Activated CD4-positive, CD25-positive, alpha-beta regulatory T cell treated with anti-CD3 and anti-CD28 coated beads, Interleukin-2, amount 50 U/mL, for 72 hours (primary cell): ENCODE measurements at places on chromosomes 11 and 22.

GRCh38 chr11:121607341-121607740 lies 154.6 kb upstream of the SORL1-AS1 start:
- no peak for DNase-seq

GRCh38 chr11:87219266-87219665 lies 181.5 kb downstream of the TMEM135 start:
- no peak for DNase-seq

- DNase-seq = no peak
Observed at GRCh38 chr11:70463478-70464255, 65.3 kb downstream of the CTTN start.

GRCh38 chr11:27387362-27387761 lies 24.3 kb upstream of the CCDC34 start:
- no peak for DNase-seq

DNA sequence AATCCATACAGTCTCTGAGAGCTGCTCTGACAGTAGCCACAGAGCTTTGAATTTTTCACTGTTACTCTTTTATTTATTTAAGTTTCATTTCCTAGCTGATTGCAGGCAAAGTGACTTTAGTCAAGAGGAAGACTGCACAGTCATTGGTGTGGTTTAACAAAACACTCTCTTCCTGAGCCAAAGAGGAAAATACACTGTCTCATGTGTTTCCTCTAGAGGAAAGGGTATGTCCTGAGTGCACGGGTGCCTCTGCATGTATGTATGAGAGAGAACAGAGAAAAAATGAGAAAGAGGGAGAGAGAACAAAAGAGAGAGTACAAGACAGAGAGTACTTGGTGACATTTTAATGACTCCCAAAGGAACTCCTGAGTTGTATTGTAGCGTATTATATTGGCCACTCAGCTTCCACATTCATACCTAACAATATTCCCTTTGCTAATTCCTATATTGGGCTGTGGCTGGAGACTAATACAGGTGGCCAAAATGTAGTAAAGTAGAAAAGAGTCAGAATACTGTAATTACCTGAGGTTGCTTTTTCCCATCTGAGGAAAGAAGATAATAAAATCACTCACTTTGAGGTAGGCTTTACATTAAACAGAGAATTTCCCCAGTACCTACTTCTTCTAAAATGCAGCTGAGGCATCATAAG lies at the start of gene OR4D9:
Gene OR4D9 (plus strand): TSS at position 599 of the 649 bp plus-strand sequence. CDS start 3,374 bp downstream, outside the sequence.
- DNase-seq = no peak

DNA sequence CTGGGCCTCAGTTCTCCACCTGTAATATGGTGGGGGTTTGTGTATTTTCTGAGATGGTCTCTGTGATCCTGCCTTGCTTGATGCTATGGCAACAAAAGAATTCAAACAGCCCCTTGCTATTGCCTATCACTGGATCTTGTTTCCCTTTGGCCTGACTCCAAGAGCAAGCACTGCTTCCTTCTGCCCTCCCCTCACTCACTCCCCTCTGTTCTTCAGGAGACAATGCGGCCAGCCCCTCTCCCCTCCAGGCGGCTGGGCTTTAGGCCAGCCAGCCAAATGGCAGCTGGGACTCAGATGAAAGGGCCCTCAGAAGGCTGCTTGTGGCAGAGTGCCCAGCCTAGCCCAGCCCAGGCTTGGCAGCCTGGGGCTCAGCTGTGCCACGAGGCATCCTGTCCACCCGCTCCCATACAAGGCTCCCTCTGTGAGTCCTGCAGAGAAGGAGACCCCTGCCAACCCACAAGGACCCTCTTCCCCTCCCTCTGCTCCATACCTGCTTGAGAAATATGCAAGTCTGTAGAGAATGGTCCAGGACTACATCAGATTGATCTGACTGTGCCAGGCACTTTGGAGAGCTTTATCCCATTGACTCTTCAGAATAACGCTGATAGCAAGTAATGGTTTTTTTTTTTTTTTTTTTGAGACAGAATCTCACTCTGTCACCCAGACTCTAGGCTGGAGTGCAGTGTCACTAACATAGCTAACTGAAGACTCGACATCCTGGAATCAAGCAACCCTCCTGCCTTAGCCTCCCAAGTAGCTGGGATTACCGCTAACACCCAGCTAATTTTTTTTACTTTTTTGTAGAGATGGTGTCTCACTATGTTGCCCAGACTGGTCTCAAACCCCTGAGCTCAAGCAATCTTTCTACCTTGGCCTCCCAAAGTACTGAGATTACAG lies 7.6 kb upstream of the KCTD14 start:
- DNase-seq = no peak

DNA sequence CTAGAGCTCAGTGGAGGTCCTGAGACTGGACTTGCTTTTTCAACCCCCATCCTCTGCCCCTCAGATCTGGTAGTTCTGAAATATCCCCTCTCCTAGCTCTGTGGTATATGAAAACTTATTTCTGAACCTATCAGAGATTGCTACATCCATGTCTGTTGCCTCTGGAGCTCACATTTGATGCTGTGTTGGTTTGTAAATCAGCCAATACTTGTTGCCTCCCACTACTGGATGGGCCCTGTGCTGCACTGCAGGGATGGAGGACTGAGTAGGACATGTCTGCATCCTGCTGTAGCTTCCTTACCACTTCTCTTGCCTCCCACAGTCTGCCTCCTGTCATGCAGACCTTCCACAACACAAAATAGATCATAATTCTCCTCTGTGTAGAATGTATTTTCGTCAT lies 5.2 kb downstream of the OLFML1 start:
- no peak for DNase-seq

- DNase-seq = no peak
Observed at GRCh38 chr22:28918550-28919271, 35.3 kb downstream of the ZNRF3 start.

GRCh38 chr11:44788536-44789261 lies 61.9 kb downstream of the TSPAN18 start:
- no peak for DNase-seq

- no peak for DNase-seq
Observed at GRCh38 chr11:76026281-76026680, 180.0 kb downstream of the WNT11 start.

GRCh38 chr11:91305402-91305801 lies 919.2 kb upstream of the FAT3 start:
- DNase-seq = no peak

DNA sequence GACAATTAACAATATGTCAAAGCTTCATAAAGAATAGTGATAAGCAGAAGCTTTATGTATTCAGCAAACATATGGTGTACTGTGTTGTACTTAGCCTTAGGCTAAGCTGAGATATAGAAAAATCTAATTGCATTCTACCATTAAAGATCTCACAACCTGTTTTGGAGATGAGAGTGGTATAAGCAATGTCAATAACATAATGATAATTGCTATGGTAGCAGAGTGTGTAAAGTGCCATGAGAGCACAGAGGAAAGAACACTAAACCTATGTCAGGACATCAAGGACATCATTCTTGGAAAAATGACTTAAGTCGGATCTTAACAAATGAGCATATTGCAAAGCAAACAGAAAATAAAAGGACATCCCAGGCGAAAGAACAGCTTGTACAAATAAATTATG lies 28.6 kb upstream of the ANGPTL5 start:
- no peak for DNase-seq

GRCh38 chr11:130421199-130421585 lies 7.2 kb downstream of the ADAMTS8 start:
- no peak for DNase-seq

- no peak for DNase-seq
Observed at GRCh38 chr11:112605093-112605666, 344.5 kb upstream of the PLET1 start.

- DNase-seq = no peak
Observed at GRCh38 chr11:104291646-104292045, 127.7 kb upstream of the PDGFD start.

GRCh38 chr11:101292661-101293240 lies 163.1 kb upstream of the PGR start:
- DNase-seq = no peak

DNA sequence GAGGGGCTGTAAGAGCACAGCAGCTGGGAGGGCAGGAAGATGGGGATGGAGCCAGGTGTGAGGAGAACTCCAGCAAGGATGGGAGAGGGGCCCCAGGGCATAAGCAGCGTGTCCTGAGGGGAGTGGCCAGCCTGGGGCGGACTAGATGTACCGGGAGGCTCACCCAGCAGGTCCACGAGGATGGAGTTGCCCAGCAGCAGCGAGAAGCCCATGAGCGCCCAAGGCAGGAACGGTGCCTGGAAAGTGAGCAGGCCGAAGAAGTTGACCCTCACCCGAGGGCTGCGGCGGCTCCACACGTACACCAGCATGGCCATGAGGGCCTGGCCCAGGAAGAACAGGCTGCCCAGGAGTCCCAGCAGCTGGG lies 1.3 kb downstream of the DERL3 start:
- no peak for DNase-seq
